ENCODE measurements at places on chromosomes 12 and 14.

DNA sequence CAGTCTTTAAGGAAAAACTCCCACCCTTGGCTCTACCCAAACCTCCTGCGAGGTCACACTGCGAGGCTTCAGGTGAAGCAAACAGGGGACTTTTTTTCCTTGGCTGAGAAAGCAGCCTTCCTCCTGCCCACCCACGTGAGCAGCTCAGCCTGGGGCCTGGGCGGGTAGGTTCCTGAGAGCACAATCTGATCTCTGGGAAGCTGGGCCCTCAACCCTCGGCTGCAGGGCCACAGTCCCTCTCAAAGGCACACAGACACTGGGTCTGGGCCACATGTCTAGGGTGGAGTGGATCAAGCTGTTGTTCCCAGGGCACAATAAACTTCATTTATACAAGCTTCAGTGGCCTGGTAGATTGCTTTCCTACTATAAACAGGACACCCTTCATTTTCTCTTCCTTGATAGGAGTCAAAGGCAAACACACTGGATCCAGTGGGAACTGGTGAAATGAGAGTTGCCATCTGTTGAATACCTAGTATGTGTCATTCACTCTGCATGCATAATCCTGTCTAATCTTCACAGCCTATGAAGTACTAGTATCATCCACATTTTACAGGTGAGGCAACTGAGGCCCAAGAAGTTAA is 41.3 kb upstream of the PNMA1 start:
- no peak for DNase-seq

- no peak for DNase-seq
Observed at GRCh38 chr12:91333966-91334365, 151.3 kb upstream of the DCN start.

DNA sequence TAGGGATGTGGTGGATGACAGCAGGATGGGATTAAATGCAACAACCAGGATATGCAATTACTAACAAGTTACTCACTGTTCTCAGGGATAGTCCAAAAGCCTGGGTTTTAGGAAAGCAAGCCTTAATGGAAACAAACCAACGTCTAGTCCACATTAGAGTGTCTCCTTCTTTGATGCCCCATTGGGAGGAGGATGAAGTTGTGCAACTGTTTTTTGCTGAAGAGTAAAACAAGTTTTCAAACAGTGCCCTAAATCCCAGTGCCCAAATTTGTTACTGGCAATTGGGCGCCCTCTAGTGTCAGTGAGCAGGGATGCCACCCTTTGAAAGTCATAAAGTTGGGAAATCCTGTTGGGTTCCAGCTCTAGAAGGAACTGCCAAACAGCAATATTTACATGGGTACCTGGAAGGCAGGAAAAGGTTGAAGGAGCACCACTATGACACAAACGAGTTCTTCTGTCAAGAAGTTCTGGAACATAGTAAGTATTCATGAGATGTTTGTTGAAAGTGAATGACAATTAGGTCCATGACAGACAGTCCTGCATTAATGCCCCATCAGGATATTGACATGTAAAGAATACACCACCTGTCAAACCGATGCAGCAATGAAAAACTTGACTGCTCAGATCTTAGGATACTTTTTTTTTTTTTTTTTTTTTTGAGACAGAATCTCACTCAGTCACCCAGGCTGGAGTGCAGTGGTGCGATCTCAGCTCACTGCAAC is 11.1 kb upstream of the DPF3 start:
- DNase-seq: no peak

- no peak for DNase-seq
Observed at GRCh38 chr14:56754921-56755320, 55.4 kb downstream of the OTX2 start.

DNA sequence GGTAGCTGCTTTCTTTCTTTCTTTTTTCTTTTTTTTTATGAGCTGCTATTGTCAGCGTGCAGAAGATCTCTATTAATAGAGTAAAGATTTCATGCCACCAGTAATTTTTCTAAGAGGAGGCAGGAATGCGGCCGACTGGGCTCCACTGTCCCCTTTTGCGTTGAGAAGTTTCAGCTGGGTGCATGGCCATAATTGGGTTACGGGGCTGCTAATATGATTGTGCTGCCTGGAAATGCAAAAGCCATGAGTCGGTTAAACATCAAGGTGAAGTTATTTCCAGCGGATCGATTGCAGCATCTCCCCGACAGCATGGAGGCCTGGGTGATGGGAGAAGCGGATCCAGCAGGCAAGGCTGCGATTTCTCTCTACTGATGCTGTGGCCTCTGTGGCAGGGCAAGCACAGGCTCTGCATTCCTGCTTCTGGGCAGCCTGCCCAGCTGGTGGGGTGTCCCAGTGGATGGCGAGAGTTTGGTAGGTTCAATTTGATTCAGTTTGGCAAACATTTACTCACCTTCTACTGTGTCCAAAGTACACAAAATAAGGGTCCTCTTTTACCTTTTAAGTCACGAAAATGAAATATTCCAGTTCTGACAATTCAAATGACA is 54.4 kb upstream of the PRMT8 start:
- no peak for DNase-seq

DNA sequence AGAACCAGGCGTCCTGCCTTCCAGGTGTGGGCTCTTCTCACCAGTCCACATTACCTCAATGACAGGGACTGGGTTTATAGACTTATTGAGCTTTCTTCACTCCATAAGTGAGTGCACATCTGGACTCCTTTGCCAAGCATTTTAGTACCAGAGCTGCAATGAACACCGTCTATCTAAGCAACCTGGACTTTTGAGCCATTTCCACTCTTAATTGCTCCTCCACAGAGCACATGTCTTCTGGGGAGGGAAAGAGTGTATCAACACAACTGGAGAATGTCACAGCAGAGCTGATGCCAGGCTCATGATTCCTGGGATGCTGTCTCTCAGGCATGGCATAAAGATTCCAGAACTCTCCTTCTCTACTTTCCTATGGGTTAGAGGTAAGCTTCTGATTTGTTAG is 43.0 kb upstream of the BDKRB2 start:
- DNase-seq: no peak

- DNase-seq: no peak
Observed at GRCh38 chr12:67067453-67068203, 201.5 kb upstream of the CAND1 start.

GRCh38 chr12:53227836-53228235 is 4.2 kb downstream of the RARG start:
- DNase-seq: no peak
